CD4-positive, alpha-beta T cell treated with Interleukin-12 subunit alpha and Interleukin-12 subunit beta, for 1 hour (primary cell): ENCODE measurements at places on chromosomes 5 and 9.

- no peak for DNase-seq
Observed at GRCh38 chr9:128084746-128085145, 16.7 kb downstream of the SLC25A25 start.

DNA sequence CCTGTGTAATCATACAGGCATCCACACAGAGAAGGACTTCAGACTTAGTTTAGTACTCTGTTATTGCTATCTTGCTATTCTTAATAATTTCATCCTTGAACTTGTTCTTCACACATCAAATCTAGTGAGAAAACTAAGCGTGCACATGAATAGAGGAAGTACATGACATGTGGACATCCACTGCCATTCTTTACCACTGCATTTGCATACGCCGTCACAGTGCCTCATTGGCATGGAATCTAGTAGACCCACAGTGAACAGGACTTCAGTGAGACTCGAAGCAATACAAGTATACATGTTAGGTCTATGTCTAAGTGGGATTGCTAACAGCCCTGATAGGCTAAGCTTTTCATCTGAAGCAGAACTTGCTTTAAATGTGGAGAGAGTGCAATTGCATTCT, 592.1 kb downstream of the TLE4 start:
- DNase-seq, result no peak

- DNase-seq, result peak; percentile 22
Observed at GRCh38 chr9:131724683-131725082, 15.2 kb downstream of the RAPGEF1 start.

- DNase-seq, result peak; percentile 82
Observed at GRCh38 chr9:34899535-34900158, 58.4 kb upstream of the PHF24 start.

GRCh38 chr9:89400403-89401116, 82.3 kb downstream of the SECISBP2 start:
- no peak for DNase-seq

GRCh38 chr9:121627427-121627826, 24.0 kb upstream of the DAB2IP start:
- no peak for DNase-seq

GRCh38 chr5:176793343-176793699, 17.0 kb upstream of the UNC5A start:
- DNase-seq, result no peak

GRCh38 chr9:106726070-106726815, 136.7 kb upstream of the ZNF462 start:
- DNase-seq, result no peak

DNA sequence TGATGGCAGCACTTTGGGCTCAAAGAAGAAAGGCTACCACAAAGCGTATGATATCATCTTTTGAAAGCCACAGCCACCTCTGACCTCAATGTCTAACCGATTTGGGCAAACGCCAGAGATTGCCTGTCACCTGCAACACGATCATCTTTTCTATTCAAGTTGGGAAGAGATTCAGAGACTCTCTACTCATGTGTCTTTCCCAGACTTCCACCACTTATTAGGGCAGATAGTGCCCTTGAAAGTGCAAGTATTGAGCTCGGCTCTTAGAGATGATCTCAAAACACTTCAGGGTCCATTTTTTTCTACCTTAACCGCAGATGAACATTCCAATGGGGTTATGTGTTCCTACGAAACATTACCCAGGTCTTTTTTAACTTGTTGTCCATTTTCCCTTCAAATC, 213.7 kb downstream of the DRD1 start:
- no peak for DNase-seq

- DNase-seq, result no peak
Observed at GRCh38 chr9:21653091-21653490, 149.3 kb upstream of the MTAP start.

DNA sequence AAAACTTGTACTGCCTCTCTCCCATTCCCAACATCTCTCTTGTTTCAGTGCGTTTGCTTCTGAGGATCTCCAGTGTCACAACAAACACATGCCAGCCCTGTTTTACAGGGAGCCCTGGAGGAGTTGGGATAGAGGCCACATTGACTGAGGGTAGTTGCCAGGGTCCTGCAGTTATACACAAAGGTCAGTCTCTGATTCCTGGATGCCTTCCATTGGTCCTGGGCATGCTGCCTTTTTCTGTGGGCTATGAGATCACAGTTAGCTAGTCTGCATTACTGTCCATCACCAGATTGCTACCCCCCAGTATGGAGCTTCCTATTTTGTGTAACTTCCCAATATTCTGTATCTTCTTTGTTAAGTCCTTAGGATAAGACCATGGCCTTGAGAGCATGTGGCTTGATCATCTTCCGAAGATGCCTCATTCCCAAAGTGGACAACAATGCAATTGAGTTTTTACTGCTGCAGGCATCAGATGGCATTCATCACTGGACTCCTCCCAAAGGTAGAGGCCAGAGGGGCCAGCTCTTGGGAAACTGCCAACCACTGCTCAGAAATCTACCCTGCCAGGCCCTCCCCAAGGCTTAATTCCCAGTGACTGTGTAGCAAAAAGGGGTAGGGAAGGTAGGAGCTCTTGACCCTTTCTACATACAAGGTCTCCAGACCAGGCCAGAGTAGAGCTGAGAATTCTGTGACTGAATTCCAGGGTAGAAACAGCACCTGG, 9.5 kb downstream of the NUDT2 start:
- no peak for DNase-seq

DNA sequence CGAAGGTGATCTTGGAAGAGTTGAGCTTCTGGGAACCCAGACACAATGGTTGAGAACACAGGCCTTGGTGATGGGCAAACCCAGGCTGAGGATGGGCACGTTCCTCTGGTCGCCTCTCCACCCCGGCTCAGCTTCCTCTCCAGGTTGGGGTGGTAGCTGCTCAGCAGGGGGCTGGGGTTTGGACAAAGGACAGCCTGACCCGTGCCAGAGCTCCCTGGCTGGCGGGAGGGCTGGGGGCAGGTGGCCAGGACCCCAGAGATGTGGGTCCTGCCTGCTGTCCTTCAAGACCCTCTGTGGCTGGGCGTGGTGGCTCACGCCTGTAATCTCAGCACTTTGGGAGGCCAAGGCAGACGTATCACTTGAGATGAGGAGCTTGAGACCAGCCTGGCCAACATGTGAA, 25.2 kb downstream of the NCS1 start:
- no peak for DNase-seq

DNA sequence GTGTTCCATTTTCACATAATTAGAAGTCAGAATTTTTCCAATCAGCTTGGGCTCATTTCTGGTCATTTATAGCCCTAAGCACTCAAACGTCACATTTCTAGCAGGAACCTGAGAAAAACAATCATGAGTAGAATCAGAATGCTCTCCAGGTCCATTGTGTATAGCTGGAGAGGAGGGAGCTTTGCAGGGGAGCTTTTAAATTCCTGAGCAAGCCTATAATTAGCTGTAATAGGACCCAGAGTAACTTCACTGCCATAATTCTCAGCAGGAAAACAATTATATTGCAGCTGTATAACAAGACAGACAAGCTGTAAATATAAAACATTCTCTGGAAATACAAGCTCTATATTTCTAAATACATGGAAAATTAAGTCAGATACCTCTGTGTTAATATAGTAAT, 637.6 kb upstream of the SGCD start:
- DNase-seq, result no peak
